ENCODE measurements at places on chromosomes 7 and 10.

DNA sequence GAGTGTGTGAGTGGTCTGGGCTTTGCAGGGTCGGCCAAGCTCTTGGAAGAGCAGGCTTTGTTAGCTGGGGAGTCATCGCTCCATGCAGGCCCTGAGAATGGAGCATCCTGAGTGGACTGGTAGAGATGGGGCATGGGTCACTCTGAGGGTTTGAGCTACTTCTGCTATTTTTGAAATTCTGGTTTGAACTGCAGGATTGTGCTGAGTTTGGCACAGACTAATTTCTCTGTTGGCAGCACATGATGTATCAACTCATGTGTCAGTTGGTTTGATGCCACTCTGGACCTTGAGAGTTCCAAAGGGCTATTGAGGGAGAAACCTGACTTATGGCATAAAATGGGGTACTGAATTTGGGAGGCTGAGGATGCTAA, 56.3 kb downstream of the LRMDA start:
- DNase-seq, result no peak

- no peak for DNase-seq
Observed at GRCh38 chr10:88598055-88598454, 11.5 kb downstream of the LIPJ start.

DNA sequence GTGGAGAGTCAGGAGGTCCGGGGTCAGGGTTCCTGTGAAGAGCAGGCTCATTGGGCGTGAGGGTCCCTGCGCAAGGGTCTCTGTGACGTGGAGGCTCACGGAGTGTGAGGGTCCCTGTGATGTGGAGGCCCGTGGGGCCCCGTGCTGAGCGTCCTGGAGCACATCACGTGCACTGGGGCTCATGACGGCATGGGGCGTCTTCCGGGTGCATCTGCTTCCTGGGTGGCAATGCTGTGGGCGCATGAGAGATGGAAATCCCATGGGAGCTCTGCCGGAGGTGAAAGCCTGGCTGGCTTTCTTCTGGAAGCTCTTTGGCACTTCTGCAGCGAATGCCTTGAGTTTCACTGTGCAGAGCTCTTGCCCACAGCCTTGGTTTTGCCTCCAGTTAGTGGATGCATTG, 71.4 kb downstream of the WDR37 start:
- DNase-seq, result no peak

DNA sequence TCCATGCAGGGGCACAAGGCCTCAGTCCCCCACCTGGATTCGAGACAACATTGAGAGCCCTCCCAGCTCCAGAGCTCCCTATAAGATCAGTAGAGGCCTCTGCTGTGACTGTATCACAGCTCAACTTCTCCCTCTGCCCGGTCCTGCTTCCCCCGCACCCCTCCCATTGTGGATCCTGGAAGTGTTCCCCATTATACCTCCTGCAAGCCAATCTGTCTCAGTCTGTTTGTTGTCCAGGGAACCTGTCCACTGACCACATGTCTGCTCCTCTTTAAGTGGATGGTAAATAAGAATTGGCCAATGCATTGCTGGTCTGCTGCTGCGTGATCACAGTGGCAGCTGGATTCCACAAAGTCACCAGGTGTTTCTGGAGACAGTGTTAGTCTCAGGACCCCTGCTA, 259.7 kb upstream of the HABP2 start:
- no peak for DNase-seq

GRCh38 chr10:78777867-78778266, 290.9 kb upstream of the ZMIZ1 start:
- DNase-seq, result no peak

GRCh38 chr10:87880336-87880735, 16.9 kb downstream of the PTEN start:
- DNase-seq, result no peak

Data from activated T-cell treated with anti-CD3 and anti-CD28 coated beads for 24 hours (primary cell).